ENCODE measurements at places on chromosomes 2 and 18.

- DNase-seq: peak; percentile 58
These were observed 70.8 kb upstream of the STK17B start for GRCh38 chr2:196242131-196242620.

GRCh38 chr2:236417150-236417549 is 152.5 kb upstream of the ACKR3 start:
- no peak for DNase-seq

GRCh38 chr2:34337735-34338134 is 738.6 kb upstream of the FAM98A start:
- DNase-seq: no peak

GRCh38 chr2:241047253-241048010 is 49.0 kb downstream of the SNED1 start:
- no peak for DNase-seq

DNA sequence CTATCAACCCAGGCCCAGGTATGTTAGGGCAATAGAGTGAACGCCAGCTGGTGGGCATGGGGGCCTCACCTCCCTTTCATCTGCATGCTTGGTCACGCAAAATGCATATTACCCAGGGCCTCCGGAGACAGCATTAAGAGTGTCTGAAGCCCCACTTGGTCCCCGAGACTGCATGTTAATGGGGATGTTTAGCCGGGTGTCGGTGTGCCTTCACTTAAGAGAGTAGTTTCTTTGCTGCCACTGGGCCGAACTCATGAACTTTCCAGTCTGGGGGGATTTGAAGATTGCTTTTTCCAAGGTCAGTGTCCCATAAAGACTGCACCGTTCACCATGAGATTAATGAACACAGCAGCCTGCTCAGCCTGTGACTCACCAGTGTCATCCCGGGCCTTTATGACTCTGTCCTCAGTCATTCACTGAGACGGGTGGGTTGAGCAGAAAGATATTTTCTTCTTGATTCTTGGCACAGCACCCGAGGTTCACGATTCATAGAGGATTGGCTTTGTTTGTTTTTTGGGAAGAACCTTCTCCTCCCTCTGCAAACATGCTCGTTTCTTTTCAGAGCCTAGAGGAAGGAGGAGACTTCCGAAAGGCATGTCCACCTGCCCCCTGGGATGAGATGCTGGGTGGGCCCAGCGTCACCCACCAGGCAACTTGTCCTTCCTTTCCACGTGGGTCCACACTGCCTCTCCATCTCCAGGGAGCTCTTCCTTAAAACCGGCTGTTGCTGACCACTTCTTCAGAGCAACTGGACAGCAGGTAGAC is 199.1 kb downstream of the GLI2 start:
- no peak for DNase-seq

GRCh38 chr2:168662651-168663208 is 139.7 kb upstream of the NOSTRIN start:
- no peak for DNase-seq

GRCh38 chr2:84817239-84817655 is 63.6 kb downstream of the TRABD2A start:
- DNase-seq: peak; percentile 69

- no peak for DNase-seq
These were observed 473.9 kb upstream of the SYT4 start for GRCh38 chr18:43751203-43751602.

- DNase-seq: no peak
These were observed 330.7 kb downstream of the NR4A2 start for GRCh38 chr2:156001851-156002250.

DNA sequence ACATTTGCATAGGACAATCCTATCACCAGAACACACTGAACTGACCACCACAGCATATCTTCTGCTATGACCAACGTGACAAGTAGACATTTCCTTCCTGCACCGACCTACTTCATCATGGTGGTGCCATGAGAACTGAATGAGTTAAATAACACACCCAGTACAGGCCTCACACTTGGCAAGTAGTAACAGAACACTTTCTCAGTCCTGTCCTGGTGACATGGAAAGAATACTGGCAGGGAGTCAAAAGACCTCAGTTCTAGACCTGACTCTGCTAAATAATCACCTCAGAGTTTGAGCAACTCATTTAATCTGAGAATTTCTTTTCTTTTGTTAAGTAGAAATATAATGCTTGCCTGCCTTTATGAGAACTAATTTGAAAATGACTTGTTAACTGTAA is 186.3 kb upstream of the SMAD7 start:
- DNase-seq: no peak

- DNase-seq: no peak
These were observed 39.2 kb upstream of the TTN start for GRCh38 chr2:178846458-178846802.

GRCh38 chr2:217631115-217631514 is 371.7 kb downstream of the TNS1 start:
- no peak for DNase-seq

DNA sequence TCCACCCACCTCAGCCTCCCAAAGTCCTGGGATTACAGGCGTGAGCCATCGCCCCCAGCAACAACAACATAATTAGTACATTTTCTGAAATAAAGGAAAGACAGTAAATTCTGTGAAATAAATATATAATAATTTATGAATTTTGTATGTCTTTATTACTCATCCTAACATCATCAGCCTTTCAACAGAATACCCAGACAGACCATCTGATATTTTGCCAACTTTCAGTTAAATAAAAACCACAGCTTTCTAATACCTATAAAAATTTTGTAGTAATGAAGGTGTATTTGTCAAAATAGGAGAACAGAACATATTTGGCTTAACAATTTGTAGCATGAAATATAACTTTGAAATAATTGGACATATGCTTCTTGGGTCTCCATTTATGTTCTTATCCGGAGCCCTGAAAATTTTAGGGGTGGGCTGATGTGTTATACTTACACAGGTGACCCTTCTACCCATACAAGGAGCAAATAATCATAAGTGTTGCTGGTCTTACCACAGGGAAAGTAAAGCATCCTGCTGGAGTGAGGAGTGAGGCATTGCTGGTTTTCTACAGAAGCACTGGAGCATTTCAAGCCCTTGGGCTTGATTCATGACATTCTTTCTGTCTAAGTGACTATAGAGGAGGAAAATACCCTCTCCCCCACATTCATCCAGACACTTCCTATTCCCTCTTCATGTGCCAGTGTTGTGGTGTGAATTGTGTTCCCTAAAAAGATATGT is 99.3 kb downstream of the SPOPL start:
- DNase-seq: no peak

DNA sequence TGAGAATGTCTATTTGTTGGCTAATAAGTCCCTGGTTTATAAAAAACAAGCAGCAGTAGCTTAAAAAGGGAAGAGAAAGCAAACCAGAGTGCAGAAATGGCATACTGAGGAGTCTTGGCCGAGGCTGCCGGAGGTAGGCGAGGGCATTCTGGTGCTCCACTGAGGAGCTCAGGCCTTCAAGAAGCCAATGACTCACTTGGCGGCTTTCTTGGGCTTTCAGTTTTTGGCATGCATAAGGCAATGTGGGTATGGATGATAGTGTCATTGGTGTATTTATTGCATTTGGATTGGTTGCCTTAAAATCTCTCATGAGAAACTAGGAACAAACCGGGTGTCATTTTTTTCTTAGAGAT is 119.6 kb upstream of the ARL5A start:
- no peak for DNase-seq

DNA sequence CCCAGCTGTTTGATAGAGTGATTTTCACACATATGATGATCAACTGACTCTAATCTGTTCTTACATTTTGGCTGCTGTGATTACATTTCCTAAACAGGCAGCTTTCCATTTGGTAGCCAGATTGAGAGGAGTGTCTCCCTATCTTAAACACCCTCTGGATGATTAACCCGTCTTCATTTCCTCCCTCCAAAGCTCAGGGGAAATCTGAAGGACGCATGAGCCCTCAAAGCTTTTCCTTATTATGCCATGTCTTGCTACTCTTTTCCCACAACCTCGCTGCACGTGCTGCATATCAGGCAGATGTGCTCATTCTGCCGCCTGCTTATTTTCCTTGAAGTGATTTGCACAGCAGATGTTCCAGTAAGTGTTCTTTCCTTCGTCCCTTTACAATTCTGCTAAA is 837.4 kb downstream of the LRRTM4 start:
- DNase-seq: no peak

- DNase-seq: peak; percentile 6
These were observed 218.3 kb upstream of the SMAD7 start for GRCh38 chr18:49169037-49169521.

DNA sequence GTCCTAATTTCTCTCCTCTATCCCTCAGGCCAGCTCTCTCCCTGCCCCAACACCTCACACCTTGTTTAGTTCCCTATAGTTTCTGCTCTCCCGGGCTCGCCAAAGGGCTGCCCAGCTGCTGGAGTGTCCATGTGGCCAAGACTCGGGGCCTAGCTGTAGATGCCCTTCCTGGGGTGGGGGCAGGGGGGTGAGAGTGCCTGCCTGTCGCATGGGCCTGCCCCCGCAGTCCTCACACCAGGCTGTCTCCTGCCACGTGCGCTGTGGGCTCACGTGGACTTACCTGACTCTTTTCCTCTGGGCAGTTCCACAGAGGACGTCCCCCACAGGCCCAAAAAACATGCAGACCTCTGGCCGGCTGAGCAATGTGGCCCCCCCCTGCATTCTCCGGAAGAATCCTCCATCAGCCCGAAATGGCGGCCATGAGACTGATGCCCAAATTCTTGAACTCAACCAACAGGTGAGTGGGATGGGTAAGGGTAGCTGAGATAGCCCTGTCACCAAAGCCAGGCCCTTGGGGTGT is 7.4 kb upstream of the TMEM214 start:
- DNase-seq: no peak

GRCh38 chr2:99729104-99730025 is 239.5 kb upstream of the REV1 start:
- DNase-seq: no peak

DNA sequence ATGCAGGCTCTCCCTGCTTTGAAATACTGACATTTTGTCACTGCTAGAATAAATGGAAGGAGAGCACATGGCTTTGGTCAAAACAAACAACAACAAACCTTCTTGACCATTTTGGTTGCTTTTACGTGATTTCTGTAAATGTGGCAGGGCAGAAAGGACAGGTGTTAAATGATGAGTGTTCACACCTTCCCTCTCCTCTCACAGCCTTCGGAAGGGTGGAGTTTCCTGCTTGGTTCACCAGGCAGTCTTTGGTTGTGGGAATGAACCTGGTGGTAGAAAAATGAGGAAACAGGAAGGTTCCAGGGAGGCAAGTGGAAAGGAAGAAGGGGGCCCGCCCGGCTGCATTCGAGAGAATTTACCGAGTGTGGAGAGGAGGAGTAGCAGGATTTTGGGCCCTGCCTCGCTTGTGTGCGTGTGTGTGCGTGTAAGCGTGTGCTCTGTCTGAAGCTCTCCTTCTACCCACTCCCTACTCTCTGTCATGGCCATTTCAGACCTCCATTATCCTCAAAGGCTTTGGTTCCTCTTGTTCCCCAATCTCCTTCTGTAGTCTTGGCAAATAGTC is 23.7 kb upstream of the SPP2 start:
- DNase-seq: no peak

GRCh38 chr18:2981212-2981728 is 31.7 kb downstream of the LPIN2 start:
- no peak for DNase-seq

DNA sequence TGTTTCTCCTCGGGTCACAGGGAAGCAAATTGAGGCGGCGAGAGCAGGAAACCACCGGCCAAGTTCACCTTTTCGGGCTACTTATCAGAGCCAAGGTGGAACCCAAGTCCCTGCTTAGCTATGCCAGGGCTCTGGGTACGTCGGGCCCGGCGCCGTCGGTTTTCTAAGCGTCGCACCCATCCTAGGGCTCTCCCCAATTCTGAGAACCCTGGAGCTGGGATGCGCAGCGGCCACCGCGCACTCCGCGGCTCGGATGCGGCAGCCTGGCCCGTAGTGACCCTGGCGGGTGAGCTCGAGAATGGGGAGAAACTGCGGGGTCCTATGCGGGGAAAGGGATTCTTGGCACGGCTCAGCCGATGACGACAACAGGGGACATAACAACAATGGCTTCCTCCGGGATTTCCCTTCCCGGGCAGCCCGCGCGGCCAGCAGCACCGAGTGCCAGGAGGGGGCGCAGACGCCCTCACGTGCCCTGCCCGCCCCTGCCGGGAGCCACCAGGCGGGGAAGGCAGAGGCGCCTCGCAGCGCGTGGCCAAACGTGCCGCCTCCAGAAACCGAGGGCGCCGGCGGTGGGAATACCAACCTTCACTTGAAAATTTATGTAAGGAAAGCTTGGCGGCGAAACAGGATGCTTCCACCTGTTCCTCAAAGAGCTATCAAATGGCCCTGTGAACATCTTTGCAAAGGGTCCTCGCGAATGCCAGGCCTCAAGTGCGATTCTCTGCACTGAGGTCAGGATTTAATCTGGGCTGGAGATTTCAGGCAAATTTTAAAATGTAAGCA is 2.1 kb upstream of the SLC30A3 start:
- DNase-seq: peak; percentile 87

DNA sequence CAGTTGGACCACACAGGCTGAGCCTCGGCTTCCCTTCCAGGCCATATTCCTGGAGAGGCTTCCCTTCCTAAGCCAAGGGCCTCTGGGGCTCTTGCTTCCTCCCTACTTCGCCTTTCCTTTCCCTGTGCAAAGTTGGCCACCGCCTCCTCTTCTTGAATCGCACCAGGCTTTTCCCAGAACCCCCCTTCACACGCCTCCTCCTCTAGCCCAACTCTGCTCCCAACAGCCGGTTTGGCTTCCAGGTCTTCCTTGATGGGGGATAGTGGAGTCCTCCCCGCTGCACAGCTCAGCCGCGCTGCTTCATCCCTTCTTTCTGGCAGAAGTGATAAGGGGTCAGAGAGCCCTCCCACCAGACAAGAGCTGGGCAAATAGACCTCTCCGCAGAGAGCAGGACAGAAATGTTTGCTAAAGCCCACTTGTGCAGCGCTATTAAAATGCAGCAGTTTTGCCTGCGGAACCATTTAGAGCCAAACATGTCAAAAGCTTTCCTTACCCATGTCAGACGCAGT is 56.4 kb downstream of the SNORC start:
- DNase-seq: peak; percentile 31

DNA sequence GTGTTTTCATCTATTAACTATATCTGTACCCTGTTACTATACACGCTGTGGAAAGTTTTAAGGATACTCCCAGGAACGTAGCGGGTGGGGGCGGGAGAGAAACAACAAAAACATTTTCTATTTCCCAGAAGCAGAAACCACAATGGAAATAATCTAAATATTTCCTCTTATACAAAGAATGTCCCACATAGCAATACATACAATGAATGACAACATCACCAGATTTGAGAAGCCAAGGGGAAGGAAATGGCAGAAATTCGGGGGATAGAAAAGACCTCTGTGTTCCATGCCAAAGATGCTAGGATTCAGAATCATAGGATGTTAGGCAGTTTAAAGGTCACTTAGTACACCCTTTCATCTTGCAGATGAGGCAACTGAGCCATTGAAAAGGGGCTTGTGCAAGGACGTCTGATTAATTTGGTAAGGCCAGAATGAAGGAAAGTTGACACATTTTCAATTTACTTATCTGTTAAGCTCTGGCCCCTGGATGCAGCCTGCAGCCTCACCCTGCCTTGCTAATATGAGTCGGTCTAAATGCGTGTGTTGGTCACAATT is 41.1 kb upstream of the SCYGR1 start:
- DNase-seq: no peak

DNA sequence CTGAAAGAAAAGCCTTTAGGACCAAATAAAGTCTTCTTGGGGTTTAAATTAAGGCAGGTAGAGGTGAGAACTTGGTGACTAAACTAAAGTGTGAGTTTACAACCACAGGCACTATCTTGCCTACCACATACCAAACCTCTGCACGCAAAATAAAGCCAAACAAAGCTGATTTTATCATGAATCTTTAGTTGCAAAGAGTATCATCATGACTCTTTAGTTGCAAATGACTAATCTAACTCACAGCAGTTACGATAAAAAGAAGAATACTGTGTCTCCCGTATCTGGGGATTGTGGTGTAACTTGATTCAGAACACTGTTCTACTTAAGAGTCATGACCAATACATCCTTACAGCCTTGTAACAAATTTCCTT is 11.2 kb downstream of the CFAP210 start:
- no peak for DNase-seq

All from GM13977 (cell line).